ENCODE measurements at places on chromosomes 1 and 21.

- DNase-seq, result no peak
Measured at GRCh38 chr1:230900984-230901383, 32.7 kb upstream of the C1orf198 start.

DNA sequence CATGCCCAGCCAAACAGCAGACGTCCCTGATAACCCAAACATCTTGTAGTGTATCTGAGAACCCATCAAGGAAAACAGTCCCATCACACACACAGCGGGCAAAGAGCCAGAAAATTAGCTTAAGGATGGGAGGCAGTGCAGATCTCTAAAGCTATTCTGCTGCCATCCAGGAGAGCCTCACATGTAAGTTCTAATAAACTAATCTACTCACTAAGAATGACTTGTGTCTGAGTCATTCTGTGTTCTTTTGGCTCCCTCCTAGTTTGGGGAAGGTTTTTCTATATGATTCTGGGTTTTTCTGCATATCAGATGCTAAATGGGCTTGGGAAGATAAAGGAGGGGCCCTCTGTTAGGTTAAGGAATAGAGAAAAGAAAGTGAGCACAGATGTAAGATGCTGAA lies 162.8 kb downstream of the HUNK start:
- DNase-seq, result no peak

DNA sequence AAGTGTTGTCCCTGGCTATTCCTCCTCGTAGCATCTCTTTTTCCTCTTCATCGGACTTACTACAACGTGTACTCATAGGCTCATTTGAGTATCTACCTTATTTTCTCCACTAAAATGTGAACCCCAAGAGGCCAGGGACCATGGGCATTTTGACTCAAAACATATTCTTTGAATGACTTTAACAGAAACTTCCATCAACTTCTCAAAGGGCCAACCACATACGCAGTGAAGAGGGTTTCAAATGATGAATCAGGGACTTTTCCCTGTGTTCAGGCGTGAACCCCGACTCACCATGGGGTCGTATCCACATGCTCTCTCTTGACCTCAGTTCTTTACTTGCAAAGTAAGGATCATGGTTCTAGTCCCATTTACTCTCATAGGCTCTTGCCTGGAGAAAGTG lies 20.2 kb upstream of the GPR137B start:
- DNase-seq, result no peak

- DNase-seq, result no peak
Measured at GRCh38 chr21:45549626-45550463, 7.6 kb upstream of the SLC19A1 start.

GRCh38 chr1:102790997-102791396 lies 317.3 kb downstream of the COL11A1 start:
- no peak for DNase-seq

GRCh38 chr1:236623371-236624166 lies 19.3 kb upstream of the HEATR1 start:
- no peak for DNase-seq

All from tibial artery (tissue), 4 donors.